ENCODE measurements at places on chromosomes 5 and 9. TPM values are rescaled to one million over a fixed set of nuclear protein-coding genes. Genes with fewer than 3 reads are reported as not detected.

- H3K27me3 ChIP-seq: no peaks in the 10 kb centered on the region
- no peak for DNase-seq
- no peak overlapping the region for H3K27ac ChIP-seq
- no peak overlapping the region for H3K4me3 ChIP-seq
- H3K36me3 ChIP-seq: peaks cover 46% of the 10 kb centered on the region
These were observed 27.4 kb downstream of the PHAX start for GRCh38 chr5:126628102-126628501.

- H3K36me3 ChIP-seq: no peaks in the 10 kb centered on the region
- H3K4me1 ChIP-seq: no peaks in the 10 kb centered on the region
- no peak overlapping the region for H3K4me3 ChIP-seq
- H3K27me3 ChIP-seq: no peaks in the 10 kb centered on the region
- DNase-seq: no peak
These were observed 266.2 kb downstream of the SPATA31D1 start for GRCh38 chr9:82254646-82255367.

DNA sequence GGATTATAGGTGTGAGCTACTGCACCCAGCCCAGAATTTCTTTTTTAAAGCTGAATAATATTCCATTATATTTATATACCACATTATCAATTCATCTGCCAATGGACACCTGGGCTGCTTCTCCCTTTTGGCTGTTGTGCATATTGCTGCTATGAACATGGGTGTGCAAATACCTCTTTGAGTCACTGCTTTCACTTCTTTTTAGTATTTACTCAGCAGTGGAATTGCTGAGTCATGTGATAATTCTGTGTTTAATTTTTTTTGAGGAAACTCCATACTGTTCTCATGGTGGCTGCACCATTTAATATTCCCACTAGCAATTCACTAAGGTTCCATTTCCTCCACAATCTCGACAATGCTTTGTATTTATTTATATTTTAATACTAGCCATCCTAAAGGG, 36.1 kb upstream of the KIF4B start:
- no peak overlapping the region for H3K4me3 ChIP-seq
- H3K27me3 ChIP-seq: no peaks in the 10 kb centered on the region
- no peaks in the 10 kb centered on the region for H3K36me3 ChIP-seq
- DNase-seq: no peak
- H3K4me1 ChIP-seq: no peaks in the 10 kb centered on the region

DNA sequence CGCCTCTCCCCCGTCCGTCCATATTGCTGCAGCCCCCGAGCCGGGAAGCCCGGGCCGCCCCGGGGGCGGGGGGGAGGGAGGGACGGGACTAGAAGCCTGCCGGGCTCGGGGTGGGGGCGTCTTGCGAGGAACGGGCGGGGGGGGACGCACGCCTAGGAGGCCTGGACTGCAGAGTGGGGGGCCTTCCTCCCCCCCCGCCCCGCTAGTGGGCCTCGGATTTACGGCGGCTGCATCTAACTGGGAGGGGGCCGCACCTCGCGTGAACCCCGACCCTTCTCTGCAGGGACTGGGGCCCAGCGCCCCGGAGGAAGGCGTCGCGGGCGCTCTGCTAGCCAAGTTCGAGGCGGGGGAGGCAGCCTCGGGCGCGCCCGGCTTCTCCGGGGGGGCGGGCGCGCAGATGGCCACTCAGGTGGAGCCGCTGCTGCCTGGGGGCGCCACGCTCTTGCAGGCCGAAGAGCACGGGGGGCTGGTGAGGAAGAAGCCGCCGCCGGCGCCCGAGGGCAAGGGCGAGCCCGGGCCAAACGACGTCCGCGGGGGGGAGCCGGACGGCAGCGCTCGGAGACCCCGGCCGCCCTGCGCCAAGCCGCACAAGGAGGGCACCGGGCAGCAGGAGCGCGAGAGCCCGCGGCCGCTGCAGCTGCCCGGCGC, at the start of gene LARP1:
Gene LARP1 (plus strand): TSS at position 17 of the 648 bp plus-strand sequence. CDS start 381 bp downstream, at position 398.
- H3K27ac ChIP-seq: peak within 1 kb of the TSS; percentile 99
- H3K36me3 ChIP-seq: no peaks in the 10 kb centered on the region
- H3K4me1 ChIP-seq: peaks cover 42% of the 10 kb centered on the region
- peak; percentile 75 for DNase-seq
- no peaks in the 10 kb centered on the region for H3K27me3 ChIP-seq

DNA sequence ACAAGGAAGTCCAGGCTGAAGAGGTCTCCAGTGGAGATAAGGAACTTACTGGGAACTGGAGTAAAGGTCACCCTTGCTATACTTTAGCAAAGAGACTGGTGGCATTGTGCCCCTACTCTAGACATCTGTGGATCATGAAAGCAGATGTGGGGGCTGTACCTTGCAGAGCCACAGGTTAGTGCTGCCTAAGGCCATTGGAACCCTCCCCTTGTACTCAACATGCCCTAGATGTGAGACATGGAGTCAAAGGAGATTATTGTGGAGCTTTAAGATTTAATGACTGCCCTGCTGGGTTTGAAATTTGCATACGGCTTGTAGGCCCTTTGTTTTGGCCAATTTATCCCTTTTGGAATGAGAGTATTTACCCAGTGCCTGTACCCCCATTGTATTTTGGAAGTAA, 397.3 kb upstream of the GRIN3A start:
- no peaks in the 10 kb centered on the region for H3K4me1 ChIP-seq
- no peak for DNase-seq
- no peaks in the 10 kb centered on the region for H3K36me3 ChIP-seq
- no peak overlapping the region for H3K27ac ChIP-seq

IL9 gene
- not detected for total RNA-seq

IL17B gene
- total RNA-seq: 2.5 TPM

Data from esophagus squamous epithelium (tissue), 5 donors.